ENCODE measurements at places on chromosomes 5 and 9.

DNA sequence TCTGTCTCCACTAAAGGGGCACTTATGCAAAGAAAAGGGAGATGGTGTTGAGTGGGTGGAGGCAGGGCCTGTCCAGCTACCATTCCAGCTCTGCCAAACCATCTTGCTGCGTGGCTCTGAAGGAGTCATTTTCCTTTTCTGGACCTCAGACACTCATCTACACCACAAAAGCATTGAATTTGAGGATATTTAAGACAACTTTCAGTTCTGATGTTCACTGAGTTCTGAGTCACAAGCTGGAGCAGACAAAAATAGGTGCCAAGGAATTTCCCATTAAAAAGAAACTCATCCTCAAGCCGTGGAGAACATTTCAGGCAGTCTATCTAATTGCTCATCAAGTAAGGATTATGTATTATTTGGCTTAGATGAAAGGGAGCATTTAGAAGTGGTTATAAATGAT, 195.0 kb upstream of the TBC1D2 start:
- no peak for DNase-seq

GRCh38 chr5:157456301-157456700, 3.7 kb upstream of the NIPAL4 start:
- no peak for DNase-seq

- peak; percentile 37 for DNase-seq
Measured at GRCh38 chr9:70411121-70411929, 3.1 kb downstream of the KLF9 start.

- DNase-seq: no peak
Measured at GRCh38 chr9:20409321-20410092, 212.8 kb downstream of the MLLT3 start.

- no peak for DNase-seq
Measured at GRCh38 chr5:54275361-54275760, 35.0 kb downstream of the ARL15 start.

- DNase-seq: no peak
Measured at GRCh38 chr5:154842689-154843530, 7.5 kb downstream of the FAXDC2 start.

GRCh38 chr9:107008011-107008410, 145.0 kb downstream of the ZNF462 start:
- DNase-seq: no peak

GRCh38 chr5:16809395-16810207, 126.5 kb downstream of the MYO10 start:
- no peak for DNase-seq

GRCh38 chr5:133884569-133885311, 83.7 kb downstream of the C5orf15 start:
- DNase-seq: no peak

DNA sequence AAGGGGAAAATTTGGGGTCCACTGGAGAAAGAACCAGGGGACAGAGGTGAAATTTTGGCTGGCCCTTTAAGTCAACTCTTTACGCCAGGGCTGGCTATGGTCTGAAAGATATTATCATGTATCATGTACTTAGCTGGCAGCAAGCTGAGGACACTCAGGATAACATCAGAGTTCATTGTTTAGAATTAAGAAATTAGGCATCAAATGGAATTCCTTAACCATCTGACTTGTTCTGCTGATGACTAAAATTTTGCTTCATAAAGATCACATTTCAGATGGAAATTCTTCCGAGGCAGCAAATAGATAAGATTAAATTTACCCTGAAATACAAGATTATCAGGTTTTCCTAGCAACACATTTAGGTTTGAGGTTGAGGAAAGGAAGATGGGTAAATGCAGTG, 269.4 kb upstream of the KLF9 start:
- no peak for DNase-seq

GRCh38 chr5:168693297-168693696, 114.1 kb upstream of the PANK3 start:
- no peak for DNase-seq

- no peak for DNase-seq
Measured at GRCh38 chr5:76604838-76605237, 18.4 kb downstream of the F2RL2 start.

DNA sequence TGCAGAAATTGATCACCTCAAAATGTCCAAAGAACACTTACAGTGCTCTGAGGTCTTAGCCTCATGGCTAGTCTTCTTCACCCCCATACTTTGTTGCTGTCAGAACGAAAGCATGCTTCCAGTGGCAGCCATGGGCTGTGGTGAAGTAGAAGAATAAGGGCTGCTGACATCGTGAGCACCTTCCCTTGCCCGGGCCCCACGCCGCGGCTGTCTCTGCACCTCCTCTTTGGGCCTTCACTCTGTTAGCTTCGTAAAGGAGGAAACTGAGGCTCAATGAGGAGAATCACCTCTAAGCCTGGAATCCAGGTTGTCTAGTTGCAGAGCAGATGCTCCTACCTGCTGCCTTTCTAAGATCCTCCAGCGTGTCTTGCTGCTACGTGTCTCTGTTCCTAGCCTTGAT, 139.5 kb upstream of the SLC28A3 start:
- DNase-seq: no peak

- peak; percentile 62 for DNase-seq
Measured at GRCh38 chr5:1644810-1645571, 121.2 kb upstream of the LPCAT1 start.

DNA sequence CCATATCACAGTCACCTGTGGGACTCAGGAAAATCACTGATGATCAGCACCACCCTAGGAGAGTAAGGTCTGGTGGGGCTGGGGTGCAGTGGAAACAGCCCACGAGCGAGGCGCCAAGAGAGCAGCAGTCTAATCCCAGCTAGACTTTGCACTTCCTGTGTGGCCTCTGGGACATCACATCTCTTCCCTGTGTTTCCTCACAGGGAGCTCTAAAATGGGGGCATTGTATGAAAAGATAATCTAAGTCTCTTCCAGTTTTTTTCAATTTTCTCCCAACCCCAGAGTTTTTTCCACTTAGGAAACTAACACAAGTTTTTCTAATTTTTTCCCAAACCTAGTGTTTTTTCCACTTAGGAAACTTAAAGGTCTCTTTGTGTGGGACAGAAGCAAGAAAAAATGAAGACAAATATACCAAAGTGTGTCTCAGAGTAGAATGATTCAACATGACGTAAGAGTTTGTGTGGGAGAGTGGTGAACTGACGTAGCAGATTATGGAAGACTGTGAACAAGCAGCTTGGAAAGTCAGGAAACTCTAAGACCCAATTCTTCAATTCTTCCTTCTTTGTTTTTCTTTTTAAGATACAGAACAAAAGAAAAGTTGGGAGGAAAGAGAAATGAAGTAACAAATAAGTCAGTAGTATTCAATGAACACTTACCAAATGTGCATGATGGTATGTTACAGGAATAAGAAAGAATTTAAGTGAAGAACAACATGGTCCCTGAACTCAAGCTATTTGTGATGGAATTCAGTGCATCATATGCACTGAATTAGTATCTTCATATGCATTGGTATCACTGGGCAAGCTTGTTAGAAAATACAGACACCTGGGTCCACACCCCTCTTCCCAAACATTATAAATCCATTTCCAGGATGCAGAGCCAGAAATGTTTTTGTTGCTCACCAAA, 51.3 kb downstream of the LHFPL2 start:
- DNase-seq: no peak

GRCh38 chr5:140363631-140364471, 3.9 kb downstream of the SLC4A9 start:
- no peak for DNase-seq

All from stimulated activated CD8-positive, alpha-beta memory T cell treated with anti-CD3 and anti-CD28 coated beads, Interleukin-12 subunit alpha, Interleukin-12 subunit beta, amount 100 ng/mL, for 4 hours (primary cell).